NCI-H187 (cell line): ENCODE measurements at places on chromosomes 4 and X.

DNA sequence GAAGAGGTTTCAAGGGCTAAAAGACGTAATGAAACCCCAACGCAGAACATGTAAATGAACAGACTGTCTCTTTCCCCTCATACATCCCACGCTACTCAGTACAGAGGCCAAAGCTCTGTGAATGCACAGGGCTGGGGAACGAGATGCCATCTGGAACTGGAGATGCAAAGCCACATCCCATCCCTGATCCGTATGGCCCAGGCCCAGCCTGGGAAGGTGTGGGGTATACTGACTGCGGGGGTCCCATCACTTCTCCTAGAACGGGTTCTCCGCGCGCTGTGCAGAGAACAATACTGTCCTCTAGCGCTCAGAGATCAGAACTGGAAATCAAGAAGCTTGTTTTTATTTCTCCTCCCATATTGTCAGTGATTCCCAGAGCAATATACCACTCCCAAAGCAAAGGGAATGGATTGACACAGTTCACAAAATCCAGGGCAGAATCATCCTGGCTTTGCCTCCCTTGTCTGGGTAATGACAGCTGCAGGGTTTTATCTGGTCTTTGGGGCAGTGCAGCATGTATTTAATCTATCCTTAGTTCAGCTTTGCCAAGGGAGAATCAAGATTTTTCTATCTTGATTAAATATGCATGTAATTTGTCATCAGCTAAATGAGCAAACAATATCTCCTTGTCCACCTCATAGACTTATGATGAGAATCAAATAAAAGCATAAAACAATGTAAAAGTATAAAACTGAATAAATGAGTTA, 47.3 kb upstream of the TLR3 start:
- no peak for DNase-seq

- no peak for DNase-seq
These were observed 31.7 kb upstream of the METAP1 start for GRCh38 chr4:98963538-98964433.

GRCh38 chrX:103098488-103098887, 5.5 kb upstream of the NXF3 start:
- DNase-seq: no peak

- no peak for DNase-seq
These were observed 179.0 kb downstream of the SPCS3 start for GRCh38 chr4:176498617-176499256.

GRCh38 chrX:129478516-129478915, 44.8 kb downstream of the SMARCA1 start:
- no peak for DNase-seq

DNA sequence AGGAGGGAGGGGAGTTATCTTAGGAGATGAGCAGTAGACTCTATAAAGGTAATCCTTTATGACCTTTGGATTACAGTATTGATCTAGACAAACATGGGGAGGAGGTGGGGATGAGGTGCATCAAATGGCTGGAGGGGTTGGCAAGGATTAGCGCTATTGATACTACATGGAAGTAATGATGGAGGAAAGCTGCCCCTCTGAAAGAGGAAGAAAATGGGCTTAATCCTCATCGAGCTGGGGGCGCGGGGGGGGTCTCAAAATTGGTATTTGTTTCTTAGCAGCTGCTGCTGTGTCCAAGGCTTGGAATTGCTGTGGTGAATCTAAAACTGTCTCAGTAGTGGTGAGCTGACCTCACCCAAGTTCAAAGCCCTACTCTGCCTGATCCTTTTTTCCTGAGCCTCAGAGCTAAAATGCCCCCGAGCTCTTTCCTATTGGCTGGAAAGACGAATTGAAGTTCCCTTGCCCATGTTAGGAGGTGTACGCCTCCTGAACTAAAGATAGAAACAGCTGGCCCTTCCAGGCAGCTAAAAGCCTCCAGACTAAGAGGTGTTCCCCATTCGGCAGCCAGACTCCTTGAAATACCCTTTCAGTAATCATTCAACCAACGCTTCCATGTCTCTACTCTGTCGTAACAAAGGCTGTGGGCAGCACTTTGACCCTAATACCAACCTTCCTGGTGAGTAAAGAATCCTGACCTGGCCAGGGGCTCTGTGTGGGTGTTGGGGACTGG, at the start of gene ITGB1BP2:
TSS of gene ITGB1BP2 (plus strand) at position 556 of the 730 bp plus-strand sequence. CDS start at position 613, 57 bp downstream.
- DNase-seq: no peak

DNA sequence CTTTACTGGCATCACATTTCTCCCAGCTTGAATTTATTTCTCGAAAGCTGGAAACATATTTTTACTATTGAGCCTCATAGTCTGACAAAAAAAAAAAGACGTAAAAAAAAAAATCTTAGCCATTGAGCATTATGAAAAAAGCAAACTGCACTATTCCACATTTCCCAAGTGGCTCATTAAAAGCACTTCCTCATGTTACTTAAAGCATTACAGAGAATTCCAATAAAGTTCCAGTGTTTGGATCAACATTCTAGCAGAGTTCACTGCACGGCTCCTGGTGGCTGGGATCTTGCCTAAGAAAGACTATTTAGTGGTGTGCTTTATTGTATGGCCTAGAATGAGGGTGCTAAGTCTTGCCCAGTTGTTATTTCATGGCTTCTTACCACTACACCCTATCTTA, 476.2 kb downstream of the PPARGC1A start:
- DNase-seq: no peak

DNA sequence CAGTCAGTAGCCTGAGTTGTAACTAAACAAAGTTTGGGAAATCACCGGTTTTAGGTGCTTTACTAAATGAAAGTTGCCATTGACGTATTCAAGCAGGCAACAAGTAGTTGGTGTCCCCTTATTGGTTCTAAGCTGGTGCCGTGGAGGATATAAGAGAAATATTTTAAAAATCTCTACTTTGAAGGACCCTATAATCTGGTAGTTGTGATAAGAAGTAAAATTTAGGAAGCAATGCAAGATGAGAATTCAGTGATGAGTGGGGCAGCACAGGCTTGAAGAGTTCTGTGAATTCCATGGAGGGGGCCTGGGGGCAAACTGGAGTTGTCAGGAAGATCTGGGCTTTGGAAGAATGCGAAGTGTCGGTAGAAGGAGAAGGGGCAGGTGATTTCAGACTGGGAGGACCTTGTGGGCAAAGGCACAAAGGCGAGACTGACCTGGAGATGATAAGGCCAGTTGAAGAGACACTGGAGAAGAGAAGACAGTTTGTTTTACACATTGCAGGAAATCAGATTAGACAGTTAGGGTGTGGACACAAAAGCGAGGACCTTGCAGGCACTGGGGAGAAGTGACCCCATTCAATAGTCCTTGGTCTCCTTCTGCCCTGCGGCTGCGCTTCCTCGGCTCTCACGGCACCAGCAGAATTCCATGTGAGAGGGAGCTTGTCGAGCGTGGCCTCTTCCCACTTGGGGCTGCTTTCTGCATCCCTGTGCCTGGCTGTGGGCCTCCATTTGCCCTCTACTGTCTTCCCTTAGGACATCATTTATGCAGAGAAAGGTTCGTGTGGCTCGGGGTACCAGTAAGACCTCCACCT, 1.3 kb downstream of the RHOH start:
- DNase-seq: no peak

DNA sequence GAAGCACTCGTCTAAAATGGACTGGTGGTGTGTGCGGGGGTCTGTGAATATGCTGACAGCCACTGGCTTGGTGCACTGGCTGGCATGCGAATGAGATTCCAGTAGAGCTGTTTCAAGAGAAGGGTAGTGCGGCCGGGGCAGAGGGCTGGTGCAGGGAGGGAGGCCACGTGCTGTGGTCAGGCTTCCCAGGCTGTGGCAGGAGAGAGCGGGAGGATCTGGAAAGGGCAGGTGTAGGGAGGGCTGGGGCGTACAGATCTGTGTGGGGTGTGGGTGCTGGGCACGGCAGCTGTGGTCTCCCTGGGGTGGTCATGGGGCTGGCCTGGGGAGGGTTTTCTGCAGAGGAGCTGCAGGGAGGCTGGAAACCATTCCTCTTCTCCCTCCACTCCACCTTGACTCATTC, 30.2 kb downstream of the SORCS2 start:
- no peak for DNase-seq

DNA sequence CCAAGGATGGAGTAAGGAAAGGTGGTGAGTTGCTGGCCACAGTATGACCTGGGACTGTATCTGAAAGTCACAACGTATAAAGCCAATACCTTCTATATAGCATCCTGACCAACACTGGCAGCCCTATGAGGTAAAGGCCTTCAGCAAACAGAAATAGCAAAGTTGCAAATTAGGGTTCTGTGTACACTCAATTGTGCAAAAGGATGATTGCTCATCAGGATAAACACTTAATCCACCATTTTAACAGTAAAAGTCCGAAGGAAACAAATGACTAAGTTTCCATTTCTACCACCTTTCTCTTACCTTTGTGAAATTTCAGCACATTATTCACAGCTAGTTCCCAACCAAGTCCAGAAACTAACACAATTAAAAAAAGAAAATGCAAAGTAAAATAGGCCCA, 1.4 kb upstream of the FNIP2 start:
- no peak for DNase-seq

DNA sequence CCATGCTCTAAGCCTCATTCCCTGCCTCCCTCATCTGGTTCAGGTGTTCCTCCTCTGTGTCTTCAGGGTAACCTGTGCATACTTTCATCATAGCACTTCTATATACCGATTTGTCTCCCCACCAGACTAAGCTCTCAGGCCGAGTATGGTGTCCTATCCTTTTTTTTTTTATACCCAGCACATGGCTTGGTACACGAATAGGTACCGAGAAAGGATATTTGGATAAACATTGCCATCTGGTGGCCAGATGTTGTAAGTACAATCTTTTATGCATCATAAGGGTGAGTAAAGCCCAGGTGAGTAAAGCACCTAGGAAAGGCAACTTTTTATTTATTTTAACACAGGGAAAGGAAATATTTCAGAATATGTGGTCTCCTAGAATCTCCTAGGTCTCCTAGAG, 68.4 kb downstream of the MID2 start:
- DNase-seq: no peak

GRCh38 chr4:86482306-86483172, 111.6 kb upstream of the PTPN13 start:
- no peak for DNase-seq

- DNase-seq: no peak
These were observed 501 bp downstream of the ZNF518B start for GRCh38 chr4:10456595-10457254.

DNA sequence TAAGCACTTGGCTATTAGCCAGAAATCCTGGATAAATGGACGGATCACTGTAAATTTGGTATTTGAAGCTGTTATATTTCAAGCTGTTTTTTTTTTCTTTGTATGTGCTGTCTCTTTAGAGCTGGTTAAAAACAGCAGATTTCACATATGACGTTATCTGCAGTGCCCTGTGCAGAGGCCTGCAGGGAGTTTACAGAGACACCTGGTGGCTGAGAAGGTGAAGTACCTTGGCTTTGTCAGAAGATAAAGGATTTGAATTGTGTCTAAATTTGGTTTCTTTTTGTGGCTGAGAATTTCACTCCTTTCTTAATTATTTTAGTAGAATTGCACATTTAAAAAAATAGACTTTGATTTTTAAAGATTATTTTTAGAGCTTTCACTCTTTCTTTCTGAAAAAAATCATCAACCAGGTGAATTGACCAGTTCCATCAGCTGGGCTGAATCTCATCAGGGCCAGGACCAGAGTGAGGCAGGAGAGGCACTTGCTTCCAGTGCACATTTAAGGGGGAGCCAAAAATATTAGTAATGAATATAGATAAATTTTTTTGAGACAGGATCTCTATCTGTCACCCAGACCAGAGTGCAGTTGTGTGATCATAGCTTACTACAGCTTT, 9.6 kb upstream of the CHRNA9 start:
- DNase-seq: peak; percentile 44

- DNase-seq: no peak
These were observed 467.7 kb downstream of the NKX6-1 start for GRCh38 chr4:84031401-84031800.

DNA sequence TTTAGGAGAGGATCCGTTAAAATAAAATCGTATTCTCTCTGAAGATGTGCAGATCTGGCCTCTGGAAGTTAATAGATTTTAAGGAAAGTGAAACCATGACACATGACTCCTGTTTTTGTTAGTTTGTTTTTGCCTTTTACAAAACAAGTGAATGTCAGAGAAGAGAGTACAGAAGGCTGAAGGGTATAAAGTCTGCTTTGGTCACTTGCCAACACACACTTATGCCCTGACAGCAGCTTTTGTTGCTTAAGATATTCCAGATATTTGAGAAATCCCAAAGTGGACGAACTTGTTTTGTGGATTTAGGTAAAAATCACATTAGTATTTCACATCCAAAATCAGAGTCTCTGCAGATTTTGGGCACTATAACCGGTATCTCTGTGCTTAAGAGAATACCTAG, 192.4 kb upstream of the RASGEF1B start:
- no peak for DNase-seq

DNA sequence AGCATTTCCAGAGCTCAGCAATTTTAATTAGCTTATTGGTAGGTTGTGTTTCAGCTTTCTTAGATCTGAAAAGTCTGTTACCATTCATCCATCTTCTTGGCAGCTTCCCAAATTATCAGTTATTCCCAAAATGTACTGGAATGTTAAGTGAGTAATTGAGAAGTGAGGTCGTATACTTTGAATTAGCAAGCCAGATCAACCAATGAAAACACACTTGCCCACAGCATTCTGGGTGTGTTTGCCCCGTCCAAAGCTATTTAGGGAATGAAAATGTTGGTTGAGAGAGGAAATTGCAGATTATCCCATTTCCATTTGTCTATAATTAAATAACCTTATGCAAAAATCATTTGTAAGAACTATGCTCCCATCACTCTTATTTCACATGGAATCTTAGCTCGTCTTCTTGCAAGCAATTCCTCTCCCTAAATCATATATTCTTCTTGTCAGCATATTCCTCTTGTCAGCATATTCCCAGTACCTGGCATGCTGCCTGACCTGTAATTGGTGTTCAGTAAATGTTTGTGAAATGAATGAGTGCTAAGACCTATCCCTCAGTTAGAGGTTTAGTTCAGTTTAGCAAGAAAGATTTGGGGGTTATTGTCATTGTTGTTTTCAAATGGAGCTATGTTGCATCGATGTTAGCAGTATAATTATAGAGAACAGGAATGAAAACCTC, 23.3 kb upstream of the ANTXR2 start:
- no peak for DNase-seq

DNA sequence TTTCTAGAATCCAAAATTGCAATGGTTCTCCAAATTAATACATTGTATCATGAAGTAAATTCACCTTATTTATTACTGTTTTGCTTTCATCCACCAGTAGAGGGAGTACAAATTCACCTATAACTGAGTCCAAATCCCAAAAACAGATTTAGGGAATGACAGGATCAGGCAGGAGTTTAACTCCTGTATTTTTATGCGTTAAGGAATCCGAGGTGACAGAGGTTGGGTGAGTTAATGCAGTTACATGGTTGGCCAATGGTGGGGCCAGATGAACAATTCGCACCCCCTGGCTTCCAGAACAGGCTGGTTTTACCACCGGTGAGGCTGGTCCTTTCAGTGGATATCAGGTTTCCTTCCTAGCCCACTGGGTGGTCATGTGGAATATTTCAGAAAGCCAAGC, 82.4 kb downstream of the MTNR1A start:
- no peak for DNase-seq

- DNase-seq: no peak
These were observed 138.4 kb downstream of the SCLT1 start for GRCh38 chr4:128954941-128955340.
